ENCODE measurements at places on chromosomes 6 and 20.

- no peak for DNase-seq
Measured at GRCh38 chr20:11852811-11853210, 64.9 kb upstream of the BTBD3 start.

- no peak for DNase-seq
Measured at GRCh38 chr20:32159766-32160221, 47.7 kb downstream of the PLAGL2 start.

DNA sequence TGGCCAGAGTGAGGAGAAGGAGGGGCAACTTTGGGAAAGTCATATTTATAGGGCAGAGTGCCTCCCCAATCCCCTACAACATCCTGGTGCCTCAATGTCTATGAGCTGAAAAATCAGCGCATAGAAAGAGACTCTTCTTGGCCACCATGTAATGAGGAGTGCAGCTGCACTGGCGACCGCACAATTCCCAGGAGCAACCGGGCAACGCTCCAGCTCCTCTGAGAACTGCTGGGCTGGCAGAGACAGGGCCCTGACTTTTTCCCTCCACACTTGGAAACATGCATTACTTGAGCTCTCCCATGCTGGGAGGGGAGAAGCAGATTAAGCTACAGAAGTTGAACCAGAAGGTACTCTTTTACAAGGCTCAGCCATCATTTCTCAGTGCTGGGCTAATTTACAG lies 31.4 kb upstream of the MARCKS start:
- DNase-seq: no peak

DNA sequence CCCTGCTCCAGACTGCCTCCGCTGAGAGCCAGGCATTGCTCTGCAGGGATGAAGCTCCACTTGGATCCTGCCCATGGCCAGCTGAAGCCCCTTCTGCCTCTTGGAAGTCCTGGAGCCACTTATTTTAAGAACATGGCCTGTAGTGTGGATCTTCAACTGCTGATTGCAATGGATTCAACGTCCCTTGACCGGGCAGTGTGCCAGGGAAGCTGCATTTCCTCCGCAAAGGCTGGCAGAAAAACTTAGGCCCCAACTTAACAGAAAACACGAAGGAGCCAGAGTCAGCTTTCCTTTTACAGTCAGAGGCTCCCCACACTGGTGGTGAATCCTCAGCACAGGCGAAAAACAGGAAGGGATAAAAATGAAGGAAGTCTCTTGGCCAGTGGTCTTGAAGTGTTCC lies 26.3 kb upstream of the FOXQ1 start:
- DNase-seq: no peak

DNA sequence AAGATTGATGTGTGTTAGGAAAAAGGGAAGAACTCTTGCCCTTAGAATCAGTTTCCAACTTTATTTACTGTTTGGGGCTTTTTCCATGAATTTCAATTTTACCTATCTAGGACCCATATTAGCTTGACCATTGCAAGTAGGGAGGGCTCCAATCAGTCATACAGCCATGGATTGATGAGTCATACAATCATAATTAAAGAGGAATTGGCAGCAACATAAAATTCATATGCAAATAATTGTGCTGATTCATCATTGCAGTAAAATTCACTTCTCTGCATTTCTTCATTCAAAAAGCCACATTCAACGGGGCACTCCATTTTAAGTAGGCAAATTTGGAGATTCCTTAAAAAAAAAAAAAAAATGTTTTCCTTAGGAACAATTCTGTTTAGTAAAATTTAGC lies 1016.4 kb downstream of the KIF16B start:
- DNase-seq: no peak

DNA sequence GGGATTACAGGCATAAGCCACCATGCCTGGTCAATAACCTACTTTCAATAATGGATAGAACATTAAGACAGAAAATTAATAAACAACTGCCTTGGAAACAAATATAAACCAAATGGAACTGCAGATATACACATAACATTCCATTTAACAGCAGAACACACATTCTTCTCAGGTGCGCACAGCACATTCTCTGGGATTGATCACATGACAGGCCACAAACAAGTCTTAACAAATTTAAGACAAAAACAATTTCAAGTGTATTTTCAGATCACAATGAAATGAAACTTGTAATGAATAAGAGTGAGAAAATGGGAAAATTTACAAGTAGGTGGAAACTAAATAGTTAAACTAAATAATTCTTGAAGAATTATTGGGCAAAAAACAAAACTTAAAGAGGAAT lies 167.9 kb downstream of the TBX18 start:
- DNase-seq: no peak

GRCh38 chr6:98717988-98718387 lies 116.4 kb upstream of the POU3F2 start:
- no peak for DNase-seq
